Stimulated activated CD4-positive, alpha-beta T cell treated with anti-CD3 and anti-CD28 coated beads, Interleukin-15, amount 100 ng/mL, for 24 hours (primary cell): ENCODE measurements at places on chromosomes 1 and 21.

DNA sequence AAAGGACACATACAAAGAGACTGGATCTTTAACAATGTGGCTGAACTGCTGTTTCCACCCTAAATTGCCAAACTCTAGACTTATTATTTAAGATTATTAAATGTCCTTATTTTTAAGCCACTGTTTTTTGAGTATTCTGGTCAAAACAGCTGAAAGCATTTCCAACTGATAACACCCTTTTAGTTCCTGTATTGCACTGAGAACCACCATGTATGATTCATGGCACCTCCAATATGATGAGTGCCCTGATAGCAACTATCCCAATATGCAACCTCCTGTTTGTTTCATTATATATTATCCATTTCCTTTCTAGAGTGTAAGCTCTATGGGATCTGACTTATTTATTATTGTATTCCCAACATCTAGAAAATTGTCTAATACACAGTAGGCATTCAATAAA, 269.4 kb downstream of the HHIPL2 start:
- no peak for DNase-seq

DNA sequence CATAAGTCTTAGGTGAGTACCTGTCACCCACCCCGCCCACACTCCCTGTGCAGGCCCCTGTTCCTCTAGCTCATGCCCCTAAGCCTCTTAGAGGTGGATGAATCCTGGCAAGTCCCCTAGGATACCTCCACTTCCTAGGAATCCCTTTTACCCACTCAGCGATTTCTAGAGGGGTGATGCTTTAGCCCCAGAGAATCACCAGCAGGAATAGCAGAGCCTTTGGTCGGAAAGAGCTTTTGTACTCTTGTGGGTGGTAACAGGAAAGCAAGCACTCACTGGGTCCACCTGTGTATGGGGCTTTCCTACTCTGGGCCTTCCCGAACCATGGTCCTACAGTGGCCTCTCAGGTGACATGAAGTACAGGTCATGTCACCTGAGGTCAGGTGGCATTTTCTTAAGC, 172.4 kb downstream of the CLIC6 start:
- no peak for DNase-seq

DNA sequence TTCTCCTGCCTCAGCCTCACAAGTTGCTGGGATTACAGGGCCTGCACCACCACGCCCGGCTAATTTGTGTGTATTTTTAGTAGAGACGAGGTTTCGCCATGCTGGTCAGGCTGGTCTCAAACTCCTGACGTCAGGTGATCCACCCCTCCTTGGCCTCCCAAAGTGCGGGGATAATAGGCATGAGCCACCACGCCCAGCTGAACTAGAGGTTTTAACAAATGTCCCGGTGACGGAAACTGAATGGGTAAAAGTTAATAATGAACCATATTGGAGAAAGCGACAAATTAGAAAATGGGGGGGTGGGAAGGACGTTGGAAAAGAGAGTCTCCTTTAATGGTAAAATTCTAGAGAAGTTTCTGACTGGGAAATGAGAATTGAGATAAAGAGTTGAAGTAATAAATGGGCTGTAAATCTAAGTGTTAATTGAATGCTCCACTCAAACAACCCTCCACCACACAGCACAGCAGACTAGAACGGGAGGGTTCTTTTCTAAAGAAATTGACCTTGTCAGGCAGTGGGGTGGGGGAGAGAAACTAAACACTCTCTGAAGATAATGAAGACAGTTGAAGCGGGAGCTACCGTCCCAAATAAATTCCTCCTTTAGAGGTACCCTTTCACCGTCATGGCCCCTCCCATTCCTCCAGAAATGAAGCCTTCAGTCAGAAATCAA, 46.9 kb upstream of the PUM1 start:
- no peak for DNase-seq

DNA sequence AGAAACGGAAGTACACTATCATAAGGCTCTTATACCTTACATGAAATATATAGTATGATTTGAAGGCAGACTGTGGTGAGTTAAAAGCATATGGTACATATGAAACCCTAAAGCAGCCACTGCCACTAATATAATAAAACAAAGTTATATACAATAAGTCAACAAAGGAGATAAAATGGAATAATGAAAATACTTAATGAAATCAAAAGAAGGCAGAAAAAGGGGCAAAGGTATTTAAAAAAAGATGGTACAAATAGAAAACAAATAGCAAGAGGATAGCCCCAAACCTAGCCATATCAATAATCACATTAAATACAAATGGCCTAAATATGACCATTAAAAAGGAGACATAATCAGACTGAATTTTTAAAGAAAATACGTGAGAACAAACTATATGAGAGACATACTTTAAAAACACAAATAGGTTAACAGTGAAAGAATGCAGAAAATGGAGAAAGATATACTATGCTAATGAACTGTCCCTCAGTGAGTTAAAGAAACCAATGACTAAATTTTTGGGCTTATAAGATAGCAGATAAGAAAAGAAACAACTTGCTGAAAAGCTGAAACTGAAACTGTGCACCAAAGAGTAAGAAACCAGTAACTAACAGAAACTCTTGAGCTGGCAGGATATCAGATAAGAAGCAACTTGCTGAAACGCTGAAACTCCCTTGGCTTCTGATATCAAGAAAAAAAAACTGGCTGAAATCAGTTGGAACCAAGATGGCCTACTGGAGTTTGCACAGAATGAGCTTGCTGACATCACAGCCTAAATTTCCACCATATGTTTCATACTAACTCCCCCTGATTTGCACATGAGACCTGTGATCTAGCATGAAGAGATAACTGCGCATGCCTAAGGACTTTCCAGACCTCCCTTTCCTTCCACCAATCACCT, 44.3 kb upstream of the IL10 start:
- DNase-seq, result peak; percentile 48

GRCh38 chr1:53343831-53344668, 16.2 kb upstream of the LRP8 start:
- no peak for DNase-seq

DNA sequence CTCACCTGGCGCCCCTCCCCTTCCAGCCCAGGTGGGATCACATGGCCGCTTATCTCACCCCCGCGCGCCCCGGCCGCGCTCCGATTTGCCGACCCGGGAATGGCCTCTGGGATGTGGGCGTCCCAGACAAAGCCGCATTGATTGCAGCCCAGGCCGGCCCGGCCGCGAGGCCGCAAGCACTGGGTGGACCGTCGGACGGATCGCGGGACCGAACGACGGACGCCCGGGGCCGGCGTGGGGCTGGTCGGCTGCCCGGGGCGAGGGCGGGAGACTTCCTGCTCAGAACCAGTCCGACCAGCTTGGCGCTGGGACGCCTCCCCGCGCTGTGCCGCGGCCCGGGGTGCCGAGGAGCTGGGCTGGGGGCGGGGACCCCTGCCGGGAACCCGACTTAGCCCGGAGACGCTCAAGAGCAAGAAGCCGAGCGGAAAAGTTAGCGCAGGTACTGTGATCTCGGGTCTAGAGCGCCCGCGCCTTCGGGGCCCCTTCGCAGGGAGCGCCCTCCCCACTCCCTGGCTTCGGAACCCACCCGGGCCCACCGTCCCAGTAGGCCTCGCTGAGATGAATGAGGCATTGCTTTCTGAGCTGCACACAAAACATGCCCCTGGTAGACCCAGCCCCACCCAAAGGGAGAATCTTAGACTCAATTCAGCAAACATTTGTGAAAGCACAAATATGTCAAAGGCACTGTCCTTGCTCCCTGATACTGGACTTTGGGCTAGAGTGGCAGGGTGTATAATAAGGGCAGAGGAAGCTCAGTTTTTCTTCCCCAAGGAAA, 415 bp upstream of the LAD1 start:
- no peak for DNase-seq

GRCh38 chr1:228339059-228339704, 67.5 kb downstream of the TRIM11 start:
- DNase-seq, result no peak

DNA sequence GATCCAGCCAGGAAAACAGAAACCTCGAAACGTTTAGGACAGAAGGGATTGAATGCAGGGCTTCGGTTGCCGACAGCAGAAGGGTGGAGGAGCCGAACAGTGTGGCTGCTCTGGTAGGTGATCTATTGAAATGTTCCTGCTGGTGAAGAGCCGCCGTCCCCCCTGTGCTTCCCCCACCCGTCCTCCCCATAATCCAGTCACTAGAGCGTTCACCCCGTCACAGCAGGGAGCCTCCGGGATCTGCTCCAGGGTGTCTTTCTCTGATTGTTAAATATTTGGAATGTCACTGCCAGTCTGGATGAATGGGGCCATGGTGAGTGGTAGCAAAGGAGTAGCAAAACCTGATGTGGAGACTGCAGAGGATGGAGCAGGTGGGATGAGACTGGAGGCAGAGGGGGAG, 255.1 kb upstream of the CSF3R start:
- DNase-seq, result no peak

- no peak for DNase-seq
These were observed 101.5 kb downstream of the KCNN3 start for GRCh38 chr1:154768456-154769125.
